ENCODE measurements at places on chromosomes 4 and X.

GRCh38 chrX:65744965-65745364, 77.5 kb downstream of the MSN start:
- peak; percentile 12 for DNase-seq

DNA sequence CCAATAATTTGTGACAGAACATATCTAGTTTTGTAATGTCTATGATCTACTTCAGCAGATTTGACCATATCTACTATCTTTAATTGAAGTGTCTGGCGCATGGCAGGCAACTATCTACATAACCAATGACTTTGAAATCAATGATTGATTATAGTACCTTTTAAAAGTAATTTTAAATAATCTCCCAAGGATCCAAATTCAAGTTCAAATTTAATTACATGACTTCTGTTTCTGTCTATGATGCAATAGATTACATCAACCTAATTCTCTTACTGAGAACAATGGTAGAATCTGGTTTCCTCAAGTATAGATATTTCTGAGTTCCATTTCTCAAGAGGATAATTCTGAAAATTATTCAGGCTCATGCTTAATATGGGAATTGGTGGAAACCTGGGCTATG, 177.4 kb upstream of the IL15 start:
- DNase-seq = no peak

- no peak for DNase-seq
Observed at GRCh38 chr4:124104628-124105027, 607.9 kb downstream of the ANKRD50 start.

DNA sequence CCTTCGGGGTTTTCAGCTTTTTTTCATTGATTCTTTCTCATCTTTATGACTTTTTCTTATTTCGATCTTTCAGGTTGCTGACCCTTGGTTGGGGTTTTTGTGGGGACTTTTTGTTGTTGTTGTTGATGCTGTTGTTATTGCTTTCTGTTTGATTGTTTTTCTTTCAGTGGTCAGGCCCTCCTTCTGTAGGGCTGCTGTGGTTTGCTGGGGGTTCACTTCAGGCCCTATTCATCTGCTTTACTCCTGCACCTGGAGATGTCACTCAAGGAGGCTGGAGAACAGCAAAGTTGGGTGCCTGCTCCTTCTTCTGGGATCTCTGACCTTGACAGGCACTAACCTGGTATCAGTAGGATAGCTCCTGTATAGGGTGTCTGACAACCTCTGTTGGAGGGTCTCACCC, 39.9 kb upstream of the PCDH18 start:
- DNase-seq = no peak

- no peak for DNase-seq
Observed at GRCh38 chr4:142824368-142824767, 21.7 kb downstream of the INPP4B start.
